Activated CD4-positive, alpha-beta T cell treated with anti-CD3 and anti-CD28 coated beads, Interleukin-2, Interleukin-6, amounts not matched to agents 100 ng/mL and 50 ng/mL, durations not matched to agents 16 hours and 8 hours (primary cell): ENCODE measurements at places on chromosomes 5 and 9.
A peak's percentile ranks its signal among the peaks of the same experiment; 100 is the strongest.

GRCh38 chr5:91712718-91713117, 329.6 kb upstream of the ARRDC3 start:
- no peak for DNase-seq

- DNase-seq: no peak
Measured at GRCh38 chr5:132825033-132825833, 5.2 kb downstream of the SHROOM1 start.

GRCh38 chr9:78248635-78249034, 12.8 kb downstream of the CEP78 start:
- DNase-seq: no peak

- no peak for DNase-seq
Measured at GRCh38 chr9:133470988-133471387, 7.9 kb downstream of the SLC2A6 start.

DNA sequence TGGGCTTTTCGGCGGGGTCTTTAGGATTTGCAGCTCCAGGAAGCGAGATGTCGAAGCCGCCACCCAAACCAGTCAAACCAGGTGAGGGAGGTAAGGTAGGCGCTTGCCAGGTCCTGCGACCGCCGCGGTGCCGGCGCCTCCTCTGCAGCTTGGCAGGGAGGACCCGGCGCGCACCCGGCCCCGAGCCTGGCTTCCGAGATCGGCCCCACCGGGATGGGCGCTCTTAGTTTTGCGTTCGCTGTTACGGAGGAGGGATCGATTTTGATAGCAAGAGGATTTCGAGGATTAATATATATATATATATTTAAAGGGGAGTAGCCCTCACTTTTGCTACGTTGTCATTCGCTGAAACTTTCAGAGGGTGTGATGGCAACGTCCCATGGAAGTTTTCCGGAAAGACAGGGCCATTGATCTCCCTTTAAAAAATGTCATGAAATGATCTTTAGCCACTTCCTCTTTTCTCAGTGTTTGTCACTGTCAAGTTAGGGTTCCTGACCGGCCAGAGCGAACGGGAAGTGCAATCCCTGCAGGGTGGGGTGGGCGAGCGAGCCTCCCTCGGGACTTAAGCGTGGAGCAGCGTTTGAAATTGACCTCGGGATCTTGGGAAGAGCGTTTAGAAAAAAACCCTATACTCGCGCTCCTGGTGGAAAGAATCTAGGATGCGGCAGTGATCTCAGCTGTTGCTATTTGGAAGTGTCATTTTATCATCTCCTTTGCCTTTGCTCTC, 495 bp downstream of the OSTF1 start:
- peak; percentile 44 for DNase-seq

DNA sequence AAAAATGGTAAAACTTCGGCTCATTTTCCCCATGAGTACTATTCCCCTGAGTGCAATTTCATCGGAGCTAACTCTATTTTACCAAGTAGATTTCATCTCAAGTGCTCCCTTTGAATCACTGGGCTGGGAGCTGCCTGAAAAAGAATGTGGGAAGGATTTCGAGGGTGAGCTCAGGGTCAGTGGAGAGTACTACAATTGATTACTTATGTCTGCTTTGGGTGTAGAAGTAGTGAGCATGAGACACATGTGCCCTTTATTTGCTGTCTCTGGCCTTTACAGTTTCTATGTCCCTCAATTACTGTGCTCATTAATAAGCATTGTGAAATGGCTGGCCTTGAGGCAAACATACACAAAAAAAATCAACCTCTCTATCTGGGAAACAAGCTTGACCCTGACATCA, 172.7 kb upstream of the RFX3 start:
- DNase-seq: no peak

GRCh38 chr9:98314381-98315066, 59.1 kb upstream of the TBC1D2 start:
- no peak for DNase-seq

- peak; percentile 91 for DNase-seq
Measured at GRCh38 chr9:2053883-2054845, 39.0 kb downstream of the SMARCA2 start.

DNA sequence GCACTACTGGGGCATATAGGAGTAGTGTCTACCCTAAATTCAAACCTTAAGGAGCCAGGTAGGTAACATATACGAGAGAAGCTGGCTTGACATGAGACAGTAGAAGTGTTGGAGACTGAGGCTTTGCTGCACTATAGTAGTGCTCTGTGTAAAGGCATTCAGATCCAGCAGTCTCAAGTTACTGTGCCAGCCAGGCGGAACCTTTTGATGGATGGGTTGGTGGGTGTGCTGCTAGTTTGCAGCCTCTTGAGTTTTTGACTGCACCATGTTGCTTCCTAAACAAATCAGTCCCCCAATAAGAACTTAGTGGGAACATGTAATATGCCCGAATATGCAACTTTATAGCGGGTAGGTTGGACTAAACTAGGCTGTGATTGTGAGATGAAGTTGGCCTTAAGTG, 1.5 kb downstream of the CLTA start:
- DNase-seq: no peak

GRCh38 chr5:74575741-74576538, 64.6 kb downstream of the ENC1 start:
- DNase-seq: peak; percentile 75

- DNase-seq: no peak
Measured at GRCh38 chr9:77453825-77454647, 194.1 kb downstream of the GNA14 start.

- no peak for DNase-seq
Measured at GRCh38 chr9:19281801-19282200, 51.3 kb downstream of the DENND4C start.

GRCh38 chr9:87276327-87276841, 221.3 kb upstream of the DAPK1 start:
- DNase-seq: peak; percentile 45

GRCh38 chr5:179895861-179896260, 11.8 kb downstream of the TBC1D9B start:
- no peak for DNase-seq

- no peak for DNase-seq
Measured at GRCh38 chr9:99019510-99020331, 76.0 kb downstream of the COL15A1 start.

GRCh38 chr9:113844466-113844865, 31.6 kb upstream of the ZNF618 start:
- no peak for DNase-seq

DNA sequence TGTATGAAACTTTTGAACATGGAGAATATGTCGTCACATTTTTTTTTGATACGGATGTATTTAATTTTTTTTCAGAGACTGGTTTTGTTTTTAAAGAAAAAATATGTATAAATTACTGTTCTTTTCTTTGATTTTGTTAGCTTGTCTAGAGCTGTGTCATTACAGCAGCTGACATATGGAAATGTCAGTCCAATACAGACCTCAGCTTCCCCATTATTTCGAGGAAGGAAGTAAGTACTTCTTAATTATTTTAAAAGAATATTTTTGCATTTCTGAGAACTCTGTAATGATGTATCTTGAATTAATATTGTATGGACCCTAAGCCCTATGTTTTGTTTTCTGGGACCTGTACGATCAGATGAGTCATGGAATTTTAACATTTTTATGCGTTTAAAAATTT, 7.6 kb downstream of the TENT2 start:
- no peak for DNase-seq

DNA sequence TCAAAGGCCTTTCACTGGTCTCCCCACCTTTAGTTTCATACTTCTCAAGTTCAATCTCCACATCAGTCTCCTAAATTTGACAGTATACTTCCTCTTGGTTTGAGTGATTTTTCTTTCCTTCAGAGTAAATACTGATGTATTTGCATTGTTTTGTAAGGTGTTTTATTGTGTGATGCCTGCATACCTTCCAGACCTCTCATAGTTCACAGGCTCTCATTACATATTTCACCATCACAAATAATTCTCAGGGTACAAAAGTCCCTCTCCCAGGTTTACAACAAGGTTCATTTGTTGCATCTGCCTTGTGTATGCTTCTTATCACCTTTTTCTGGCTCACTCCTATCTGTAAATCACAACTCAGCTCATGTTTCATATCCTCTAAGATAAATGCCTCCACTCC, 22.2 kb upstream of the TUSC1 start:
- no peak for DNase-seq

DNA sequence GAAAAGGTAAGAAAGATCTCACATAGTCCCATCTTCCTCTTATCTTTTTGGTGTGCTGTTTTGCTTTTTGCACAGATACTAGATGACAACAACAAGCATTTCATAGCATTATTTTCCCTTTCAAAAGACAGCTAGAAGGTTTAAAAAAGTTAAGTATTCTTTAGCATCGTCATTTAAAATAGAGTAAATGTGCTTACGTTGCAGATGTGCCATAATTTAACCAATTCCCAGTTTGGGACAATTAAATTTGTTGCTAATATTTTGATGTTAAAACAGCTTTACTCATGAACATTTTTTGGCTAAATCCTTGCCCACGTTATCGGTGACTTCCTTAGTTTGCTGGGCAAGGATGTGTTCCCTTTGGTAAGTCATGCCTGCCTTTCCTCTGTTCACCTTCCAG, 41.6 kb downstream of the PTTG1 start:
- no peak for DNase-seq

DNA sequence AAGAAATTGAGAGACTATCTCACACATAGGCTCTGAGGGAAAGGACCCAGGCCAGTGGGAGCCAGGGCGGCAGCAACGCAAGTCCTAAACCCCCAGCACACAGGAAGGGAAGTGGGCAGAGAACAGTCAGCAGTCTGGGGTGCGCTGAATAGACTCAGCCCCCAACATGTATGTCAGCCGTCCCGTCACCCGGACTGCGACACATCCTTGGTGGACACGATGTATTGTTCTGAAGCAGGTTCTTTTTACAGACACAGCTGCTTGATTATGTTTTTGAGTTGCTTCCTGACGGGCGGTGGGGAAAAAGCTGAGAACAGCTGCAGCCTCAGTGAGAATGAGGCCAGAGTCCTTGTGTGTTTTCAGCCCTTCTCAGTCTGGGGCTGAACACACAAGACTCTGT, 64.1 kb upstream of the CXCL14 start:
- no peak for DNase-seq

GRCh38 chr9:69420611-69421270, 95.7 kb downstream of the ENTREP1 start:
- no peak for DNase-seq

GRCh38 chr9:117400171-117400570, 14.7 kb downstream of the ASTN2 start:
- DNase-seq: no peak

- DNase-seq: no peak
Measured at GRCh38 chr5:1208743-1209488, 7.5 kb downstream of the SLC6A19 start.

GRCh38 chr5:177186645-177187044, 53.1 kb downstream of the NSD1 start:
- DNase-seq: no peak

DNA sequence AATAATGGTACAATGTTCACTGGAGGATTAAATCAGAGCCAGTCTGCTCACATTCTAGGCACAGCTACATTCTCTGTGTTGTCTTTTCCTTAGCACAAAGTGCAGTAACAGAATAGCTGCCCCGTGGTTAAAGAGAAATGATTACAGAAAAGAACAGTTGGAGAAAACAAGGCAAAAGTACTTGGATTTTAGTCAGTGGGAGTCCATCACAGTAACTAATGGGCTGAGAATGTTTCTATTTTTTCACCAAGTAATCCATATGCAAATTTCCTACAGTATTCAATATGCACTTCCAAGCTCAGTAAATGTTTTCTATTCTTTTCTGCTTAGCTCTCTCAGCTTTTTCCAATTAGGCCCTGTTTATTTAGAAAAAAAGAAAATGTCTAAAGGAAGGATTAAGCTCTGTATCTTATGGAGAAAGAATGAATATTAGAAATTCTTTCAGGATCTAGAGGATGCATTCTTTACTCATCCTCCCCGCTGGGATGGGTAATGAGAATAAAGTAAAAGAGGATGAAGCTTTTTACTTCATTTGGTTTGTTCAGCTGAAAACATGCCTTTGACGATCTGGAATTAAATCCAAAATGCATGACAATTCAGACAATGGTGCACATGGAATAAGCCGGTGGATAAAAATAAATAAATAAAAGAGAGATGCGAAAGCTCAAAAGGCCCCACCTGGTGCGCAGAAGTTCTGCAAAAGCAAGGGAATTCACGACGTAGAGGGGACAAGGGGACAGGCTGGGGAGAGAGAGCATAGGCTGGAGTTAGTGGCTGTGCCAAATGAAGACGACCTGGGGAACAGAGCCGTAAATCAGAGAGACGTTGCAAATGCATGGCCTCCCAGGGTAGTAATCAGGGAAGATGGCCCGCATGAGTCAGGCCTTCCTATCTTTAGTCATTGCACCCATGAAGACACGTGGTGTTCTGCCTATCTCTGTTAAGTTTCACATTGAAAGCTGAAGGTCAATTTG, 345.2 kb downstream of the GLIS3 start:
- DNase-seq: peak; percentile 11

DNA sequence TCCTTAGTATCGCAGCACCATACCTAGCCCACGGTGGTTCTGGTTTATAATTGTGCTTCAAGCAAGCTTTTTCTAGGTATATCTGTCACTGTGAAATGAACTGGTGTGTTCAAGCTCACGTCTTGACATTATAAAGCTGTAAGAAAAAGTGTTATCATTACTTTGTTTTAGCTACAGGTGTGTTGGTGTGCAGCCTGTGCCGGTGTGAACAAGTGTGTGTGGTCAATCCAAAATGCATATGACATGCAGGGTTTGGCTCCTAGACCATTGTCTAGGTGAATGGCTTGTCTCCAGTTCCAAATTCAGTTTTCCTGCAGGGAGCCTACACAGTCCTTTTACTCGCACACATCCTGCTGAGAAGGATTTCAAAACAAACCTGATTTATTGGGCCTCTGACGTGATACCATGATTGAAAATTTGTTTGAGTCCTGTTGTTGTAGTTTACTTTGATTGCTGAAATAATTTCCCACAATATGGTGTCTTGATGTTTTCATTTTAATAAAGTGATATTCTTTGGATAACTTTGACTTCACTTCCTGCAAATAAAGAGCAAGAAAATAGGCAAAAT, 3.7 kb downstream of the LSM11 start:
- DNase-seq: no peak

DNA sequence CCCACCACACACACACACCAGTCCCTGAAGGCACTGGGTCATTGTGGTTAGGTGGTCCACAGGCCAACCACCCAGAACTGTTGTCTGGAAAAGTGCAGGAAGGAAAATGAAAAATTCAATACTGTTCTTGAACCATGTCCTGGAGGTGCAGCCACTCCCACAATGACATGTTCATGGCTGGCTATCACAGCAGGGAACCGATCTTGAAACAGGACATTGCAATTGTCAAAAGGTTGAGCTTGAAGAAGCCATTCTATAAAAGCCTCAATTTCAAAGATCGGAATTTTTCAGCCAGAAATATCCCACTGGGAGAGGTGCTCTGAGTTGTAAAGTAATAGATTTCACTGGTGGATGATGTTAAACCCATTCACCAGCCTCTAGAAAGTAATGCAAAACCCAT, 218.2 kb downstream of the GNA14 start:
- DNase-seq: no peak

DNA sequence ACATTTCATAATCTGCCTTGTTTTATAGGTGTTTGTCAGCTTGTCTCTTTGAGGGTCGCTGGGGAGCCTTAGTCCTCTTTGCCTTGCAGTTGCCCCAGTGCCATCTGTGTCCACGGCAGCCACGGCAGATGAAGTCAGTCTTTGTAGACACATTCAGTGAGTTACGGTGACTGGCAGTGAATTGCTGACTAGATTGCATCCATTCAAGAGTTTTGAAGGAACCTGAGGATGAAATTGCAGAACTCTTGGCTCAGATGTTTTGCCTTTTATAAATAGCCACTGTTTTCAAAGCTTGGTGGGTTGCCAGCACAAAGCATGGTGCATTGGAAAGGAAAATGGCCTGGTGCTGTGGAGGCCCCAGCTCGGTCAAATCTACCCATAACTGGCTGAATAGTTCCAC, 125.6 kb downstream of the TRIO start:
- DNase-seq: no peak

- DNase-seq: no peak
Measured at GRCh38 chr5:146009020-146009419, 72.6 kb downstream of the SH3RF2 start.

GRCh38 chr9:89744730-89745129, 139.9 kb downstream of the GADD45G start:
- no peak for DNase-seq
